CD4-positive, alpha-beta T cell treated with Interleukin-12 subunit alpha and Interleukin-12 subunit beta, for 1 hour (primary cell): ENCODE measurements at places on chromosomes 3 and 15.

GRCh38 chr3:168139947-168140346 is 44.2 kb upstream of the GOLIM4 start:
- no peak for DNase-seq

- no peak for DNase-seq
These were observed 51.2 kb downstream of the FGF12 start for GRCh38 chr3:192675958-192676649.

GRCh38 chr3:113166719-113167492 is 44.5 kb upstream of the BOC start:
- no peak for DNase-seq

DNA sequence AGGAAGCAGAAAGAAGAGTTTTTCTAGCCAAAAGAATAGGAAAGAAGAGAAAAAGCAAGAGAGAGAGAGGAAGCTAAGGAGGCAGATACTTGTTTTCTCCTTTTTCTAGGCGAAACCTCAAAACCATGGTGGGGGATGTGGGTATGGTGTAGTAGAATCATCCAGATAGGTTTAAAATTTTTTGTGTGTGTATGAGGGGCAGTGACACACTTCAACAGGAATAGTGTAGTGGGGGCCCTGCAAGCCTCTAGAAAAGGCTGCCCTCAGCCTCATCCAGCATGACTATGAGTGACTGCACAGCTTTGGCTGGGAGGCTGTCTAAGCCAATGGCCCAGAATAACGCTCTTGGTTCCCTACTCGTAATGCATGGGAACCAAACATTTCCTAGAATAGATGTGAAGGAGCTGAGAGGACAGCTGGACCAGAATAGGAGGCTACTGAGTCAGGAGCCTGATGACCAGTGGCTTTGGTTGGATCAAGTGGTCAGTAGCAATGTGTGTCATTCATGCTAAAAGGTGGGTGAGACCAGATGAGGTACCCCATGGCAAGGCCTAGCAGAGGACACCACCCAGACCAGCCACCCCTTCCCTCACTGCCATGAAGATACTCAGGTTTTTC is 24.4 kb downstream of the MOBP start:
- DNase-seq: no peak

DNA sequence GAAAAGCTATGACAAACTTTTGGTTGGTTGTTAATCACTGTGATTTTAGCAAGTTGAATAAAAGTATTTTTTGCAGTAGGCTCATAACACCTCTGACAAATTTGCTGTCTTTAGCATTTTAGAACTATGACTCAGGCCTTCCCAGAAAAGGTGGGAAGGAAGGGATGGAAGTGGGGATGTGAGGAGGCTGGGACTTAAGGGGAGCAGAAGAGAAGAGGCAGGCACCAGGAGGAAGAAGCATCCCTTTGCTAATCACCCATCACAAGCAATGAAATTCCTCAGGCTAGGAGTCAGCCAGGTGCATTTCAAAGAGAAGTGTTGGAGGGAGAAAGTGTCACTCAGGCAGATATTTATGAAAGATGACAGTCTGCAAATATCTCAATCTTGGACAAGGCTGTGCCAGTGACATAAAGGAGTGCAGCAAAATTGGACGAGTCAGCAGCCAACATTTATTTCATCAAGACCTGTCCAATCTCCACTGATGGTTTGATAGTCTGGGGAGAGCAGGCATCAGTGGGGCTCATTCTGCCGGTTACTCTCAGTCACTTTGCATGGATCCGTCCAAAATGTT is 337.3 kb upstream of the ARRDC4 start:
- no peak for DNase-seq

GRCh38 chr3:188584958-188585689 is 431.2 kb downstream of the LPP start:
- no peak for DNase-seq

GRCh38 chr15:93070132-93070531 is 18.9 kb downstream of the RGMA start:
- DNase-seq: no peak

DNA sequence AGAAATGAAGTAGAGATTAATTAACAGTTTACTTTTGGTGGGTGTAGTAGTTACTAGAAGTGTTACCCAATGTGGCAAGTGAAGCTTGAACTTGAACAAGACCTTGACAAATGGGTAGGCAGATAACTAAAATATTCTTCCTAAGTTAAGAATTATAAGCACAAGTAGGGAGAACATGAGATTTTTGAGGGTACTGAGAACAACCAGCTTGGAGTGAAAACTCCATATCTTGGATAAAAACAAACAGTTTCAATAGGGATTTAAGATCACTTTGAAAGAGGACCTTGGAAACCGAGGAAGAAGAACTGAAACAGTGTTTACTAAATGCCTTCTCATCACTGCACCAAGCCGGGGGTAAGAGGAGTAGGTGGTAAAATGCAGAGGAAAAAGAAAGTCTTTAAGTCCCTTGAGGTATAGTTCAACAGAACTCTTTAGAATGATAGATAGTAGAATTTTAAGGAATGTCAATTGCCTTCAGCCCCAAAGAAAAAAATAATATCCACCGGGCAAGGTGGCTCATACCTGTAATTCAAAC is 496.7 kb downstream of the NAALADL2 start:
- no peak for DNase-seq

DNA sequence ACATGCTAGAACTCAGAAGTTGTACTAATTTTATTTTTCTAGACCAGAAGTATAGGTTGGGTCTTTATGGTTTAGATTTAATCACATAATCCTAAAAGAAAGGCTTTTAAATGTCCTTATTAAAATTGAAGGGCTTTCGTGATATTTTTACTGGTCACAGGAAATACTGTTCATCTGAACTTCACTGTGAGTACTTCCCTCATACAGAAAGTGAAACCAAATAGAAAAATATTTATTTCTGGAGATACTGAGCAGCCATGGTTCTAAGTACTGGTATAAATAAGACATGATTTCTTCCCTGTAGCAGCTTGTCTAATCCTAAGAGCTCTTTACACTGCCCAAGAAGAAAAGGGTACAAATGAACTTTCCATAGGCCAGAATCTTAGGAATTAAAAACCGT is 2.0 kb downstream of the SNRK start:
- DNase-seq: peak; percentile 45

DNA sequence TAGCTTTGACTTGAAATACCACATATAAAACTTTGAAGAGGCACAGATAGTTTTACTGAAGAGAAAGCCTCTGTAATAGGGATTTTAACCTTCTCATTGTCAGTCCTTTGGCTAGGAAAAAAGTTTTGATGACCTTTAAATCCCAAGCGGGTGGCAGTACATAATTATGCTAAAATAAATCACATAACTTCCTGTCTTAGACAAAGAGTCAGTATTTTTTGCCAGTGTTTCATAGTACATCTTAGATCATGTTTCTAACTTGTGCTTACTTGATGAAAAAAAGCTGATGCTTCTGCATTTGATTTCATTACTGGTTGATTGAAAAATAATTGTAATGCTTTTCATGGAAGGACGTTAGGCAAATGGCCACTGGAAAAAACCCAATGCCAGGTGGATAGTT is 5.8 kb downstream of the ST3GAL6 start:
- DNase-seq: no peak

GRCh38 chr3:28134792-28135375 is 106.5 kb upstream of the CMC1 start:
- DNase-seq: no peak

DNA sequence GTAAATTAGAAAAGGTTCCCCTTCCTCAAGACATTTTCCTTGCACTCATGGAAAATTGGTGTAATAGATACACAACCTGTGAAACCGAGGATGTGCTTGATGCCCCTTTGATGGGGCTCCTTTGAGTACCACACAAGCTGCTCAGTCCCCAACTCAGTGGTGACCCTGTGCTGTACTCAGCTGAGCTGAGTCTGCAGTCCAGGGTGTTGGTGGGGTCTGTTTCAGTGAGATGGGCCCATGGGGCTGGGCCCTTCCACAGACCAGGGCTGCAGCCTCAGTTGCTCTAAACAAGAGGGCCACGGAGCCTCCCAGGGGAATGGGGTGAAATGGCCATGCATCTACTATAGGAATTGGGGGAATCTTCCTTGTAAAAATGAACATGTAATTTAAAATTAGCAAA is 39.3 kb downstream of the KY start:
- DNase-seq: no peak

- peak; percentile 13 for DNase-seq
These were observed 5.8 kb downstream of the HSPBAP1 start for GRCh38 chr3:122787872-122788271.

- no peak for DNase-seq
These were observed 87.8 kb upstream of the RNU6-1 start for GRCh38 chr15:67927501-67928168.

- DNase-seq: no peak
These were observed 45.7 kb downstream of the THSD4 start for GRCh38 chr15:71160976-71161375.

- DNase-seq: no peak
These were observed 64.8 kb upstream of the LMCD1 start for GRCh38 chr3:8436661-8437287.

DNA sequence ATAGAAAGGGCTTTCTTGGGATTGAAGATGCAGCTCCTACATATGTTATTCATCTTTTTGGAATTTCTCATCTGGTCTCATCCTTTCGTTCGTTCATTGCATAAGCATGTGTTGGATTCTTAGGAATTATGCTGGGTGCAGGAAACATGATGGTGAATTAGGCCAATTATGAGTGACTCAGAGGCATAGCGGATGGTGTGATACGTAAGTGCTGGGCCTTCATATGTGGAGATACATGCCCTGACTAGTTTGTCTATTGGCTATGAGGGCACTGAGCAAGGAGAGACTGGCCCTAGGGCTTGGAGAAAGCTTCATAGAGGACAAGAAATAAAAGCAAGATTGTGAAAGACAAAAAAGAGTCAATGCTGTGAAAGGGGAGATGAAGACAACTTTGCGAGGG is 235.1 kb downstream of the MYRIP start:
- DNase-seq: no peak

DNA sequence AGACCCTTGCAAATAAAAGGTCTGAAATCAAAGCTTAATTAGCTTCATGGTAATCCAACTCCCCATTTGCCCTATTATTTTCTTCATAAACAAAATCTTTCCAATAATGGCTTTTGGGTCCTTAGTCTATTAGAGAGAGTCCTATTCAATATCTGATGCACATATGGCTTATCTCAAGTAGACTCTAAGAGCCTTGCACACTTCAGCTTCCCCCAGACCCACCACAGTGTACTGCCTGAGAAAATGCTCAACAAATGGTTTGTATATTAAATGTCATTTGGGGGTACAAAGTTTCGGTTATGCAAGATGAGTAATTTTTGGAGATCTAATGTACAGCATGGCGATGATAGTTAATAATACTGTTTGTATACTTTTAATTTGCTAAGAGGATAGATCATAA is 28.9 kb downstream of the FSTL1 start:
- DNase-seq: no peak
